ENCODE measurements at places on chromosomes 6 and 20. TPM values are rescaled to one million over a fixed set of nuclear protein-coding genes. Genes with fewer than 3 reads are reported as not detected.

MTG2 gene
- 25.1 TPM for polyA plus RNA-seq

SRC gene
- polyA plus RNA-seq: 57.2 TPM

EPHA7 gene
- polyA plus RNA-seq: 23.2 TPM

DNA sequence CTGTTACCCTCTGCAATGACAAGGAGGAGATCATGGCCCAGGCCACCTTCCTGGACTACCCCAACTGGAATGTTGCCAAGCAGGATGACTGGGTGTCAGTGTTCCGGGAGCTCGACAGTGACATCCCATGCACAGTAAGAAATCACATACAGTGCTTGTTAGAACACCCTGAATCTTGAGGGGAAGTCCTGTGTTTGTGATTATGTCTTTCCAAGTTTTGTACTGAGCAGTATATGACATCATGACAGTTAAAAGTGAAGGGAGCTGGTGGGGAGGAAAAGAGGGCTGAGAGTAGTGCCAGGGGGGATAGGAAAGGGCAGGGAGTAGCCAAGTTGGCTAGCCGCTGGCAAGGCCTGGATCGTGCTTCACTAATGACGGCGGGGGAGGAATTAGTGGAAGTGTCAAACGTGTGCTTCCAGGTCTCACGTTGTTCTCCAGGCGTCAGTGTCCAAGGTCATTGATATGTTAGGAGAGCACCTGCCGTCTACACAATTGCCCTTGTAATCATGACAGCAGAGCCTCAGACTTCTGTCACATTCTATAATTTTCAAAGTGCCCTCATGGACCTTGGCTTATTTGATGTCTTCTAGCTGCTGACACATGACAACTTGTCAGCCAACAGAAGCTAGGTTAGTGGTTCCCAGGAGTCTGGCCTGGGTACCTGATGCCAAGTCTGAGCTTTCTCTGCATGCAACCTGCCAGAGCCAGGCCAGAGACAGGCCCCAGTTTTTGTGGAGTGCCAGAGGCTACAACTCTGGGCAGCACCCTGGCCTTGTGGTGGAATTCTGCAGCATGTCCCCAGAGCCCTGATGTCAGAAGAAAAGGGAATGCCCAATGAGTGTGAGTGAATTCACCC lies 18.8 kb downstream of the CFAP61 start:
- DNase-seq: no peak

GRCh38 chr20:44217342-44218092 lies 6.9 kb upstream of the OSER1 start:
- peak; percentile 38 for DNase-seq
